ENCODE measurements at places on chromosomes 4 and X.

- DNase-seq = no peak
Observed at GRCh38 chr4:145531223-145531622, 49.6 kb downstream of the SMAD1 start.

- no peak for DNase-seq
Observed at GRCh38 chr4:1253831-1254230, 4.9 kb upstream of the CTBP1 start.

DNA sequence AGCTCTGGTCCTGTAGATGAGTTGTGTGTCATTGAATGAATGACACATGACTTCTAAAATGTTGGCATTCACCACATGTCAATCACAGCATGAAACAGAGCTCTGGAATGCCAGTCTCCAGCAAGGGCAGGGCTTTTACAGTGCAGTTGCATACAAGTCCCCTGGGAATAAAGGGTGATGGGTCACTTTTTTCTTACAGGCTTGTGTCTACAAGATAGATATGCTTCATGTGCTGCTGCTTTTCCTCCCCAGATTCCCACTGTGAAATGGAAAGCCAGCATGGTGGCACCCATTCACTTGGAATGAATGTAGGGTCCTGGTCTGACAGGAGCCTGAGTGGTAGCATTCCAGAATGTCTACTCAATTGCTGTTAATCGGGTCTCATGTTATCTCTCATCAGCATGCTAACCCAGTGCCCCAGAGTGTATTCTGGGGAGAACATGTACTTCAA, 159.1 kb upstream of the KIT start:
- DNase-seq = peak; percentile 22

DNA sequence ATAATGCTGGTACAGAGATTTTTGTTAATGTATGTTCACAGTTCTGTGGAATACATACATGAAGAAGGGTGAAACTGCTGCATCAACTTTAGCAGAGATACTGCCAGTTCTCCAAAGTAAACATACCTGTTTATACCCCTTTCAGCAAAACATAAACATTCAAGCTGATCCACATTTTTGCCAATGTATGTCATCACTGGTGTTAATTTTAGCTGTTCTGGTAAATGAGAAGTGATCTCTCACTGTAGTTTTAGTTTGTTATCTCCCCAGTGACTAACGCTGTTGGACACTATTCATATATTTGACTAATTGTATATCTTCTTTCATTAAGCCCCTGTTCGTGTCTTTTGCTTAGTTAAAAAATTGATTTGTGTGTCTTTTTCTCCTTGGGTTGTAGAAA, 82.0 kb downstream of the HAUS3 start:
- DNase-seq = no peak

- DNase-seq = no peak
Observed at GRCh38 chr4:75557696-75558095, 1.8 kb downstream of the ODAPH start.

DNA sequence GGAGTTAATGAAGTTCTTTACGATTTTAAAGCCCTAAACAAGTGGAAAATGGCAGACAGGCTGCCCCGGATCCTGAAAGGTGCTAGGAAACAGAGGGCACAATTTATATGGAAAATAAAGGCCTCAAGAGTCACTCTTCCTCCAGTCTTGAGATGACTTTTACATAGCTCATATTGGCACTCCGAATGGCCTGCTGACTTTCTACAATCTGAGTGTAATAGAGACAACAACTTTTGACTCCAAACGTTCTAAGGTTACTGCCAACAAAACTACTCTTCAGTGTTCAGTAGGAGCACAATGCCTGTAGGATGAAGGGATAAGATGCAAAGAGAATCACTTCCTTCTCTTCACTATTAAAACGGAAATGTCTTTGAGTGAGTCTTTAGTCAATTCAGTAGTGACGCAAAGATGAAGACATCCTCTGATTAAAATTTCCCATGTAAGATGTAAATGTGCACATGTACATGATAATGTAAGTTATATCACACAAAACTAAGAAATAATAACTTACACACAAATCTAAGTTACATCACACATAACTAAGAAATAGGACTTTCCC, 40.5 kb downstream of the VEGFC start:
- no peak for DNase-seq

- DNase-seq = no peak
Observed at GRCh38 chr4:32551943-32552342, 1831.8 kb downstream of the PCDH7 start.

Measured in H54 (cell line).